HS-5 (cell line): ENCODE measurements at places on chromosomes 13 and 19.

GRCh38 chr13:31761951-31762350 is 22.6 kb downstream of the RXFP2 start:
- DNase-seq: no peak

GRCh38 chr13:20903164-20903475 is 574 bp upstream of the XPO4 start:
- no peak for DNase-seq

DNA sequence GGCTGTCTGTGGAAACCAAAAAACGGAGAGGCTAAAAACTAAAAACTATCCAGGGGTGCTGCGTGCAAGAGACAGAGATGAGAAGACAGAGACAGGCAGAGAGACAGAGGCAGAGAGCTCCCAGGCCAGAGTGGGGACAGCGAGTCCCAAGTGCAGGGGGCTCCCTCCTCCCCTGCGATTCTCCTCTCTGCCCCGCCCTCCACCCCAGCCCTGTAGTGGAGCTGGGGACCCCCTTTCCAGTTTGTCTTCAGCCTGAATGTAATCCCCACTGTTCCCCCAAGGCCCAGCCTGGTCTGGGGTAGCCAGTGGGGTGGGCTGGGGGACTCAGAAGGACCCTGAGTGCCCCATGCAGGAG is 2.0 kb downstream of the NFIC start:
- DNase-seq: no peak

DNA sequence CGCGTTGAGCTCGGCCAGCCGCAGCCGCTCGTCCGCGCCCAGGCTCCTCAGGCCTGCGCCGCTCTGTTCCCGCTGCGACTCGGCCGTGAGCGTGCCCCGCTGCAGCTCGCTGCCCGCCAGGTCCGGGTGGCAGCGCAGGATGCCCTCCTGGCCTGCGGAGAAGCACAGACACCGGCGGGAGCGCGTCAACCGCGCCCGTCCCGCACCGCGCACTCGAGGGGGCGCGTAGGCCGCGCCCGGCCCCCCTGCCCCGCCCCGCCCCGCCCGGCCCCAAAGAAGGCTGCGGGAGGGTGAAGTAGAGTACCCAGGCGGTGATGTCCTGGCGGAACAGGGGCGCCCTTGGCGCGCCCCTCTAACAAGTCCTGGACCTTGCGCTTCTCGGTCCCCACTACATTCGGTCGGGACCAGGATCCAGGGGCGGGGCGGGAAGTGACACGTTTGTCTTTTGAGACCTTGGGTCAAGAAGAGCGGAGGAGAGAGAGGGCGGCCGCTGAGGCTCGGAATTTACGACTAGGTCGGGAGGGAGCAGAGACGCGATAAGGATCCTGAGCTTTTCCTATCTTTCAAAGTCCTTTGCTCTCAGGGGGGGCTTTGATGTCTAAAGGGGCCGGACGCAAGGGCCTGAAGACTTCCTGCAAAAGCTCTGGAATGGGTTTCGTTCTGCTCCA is 9.3 kb upstream of the CDX2 start:
- no peak for DNase-seq

DNA sequence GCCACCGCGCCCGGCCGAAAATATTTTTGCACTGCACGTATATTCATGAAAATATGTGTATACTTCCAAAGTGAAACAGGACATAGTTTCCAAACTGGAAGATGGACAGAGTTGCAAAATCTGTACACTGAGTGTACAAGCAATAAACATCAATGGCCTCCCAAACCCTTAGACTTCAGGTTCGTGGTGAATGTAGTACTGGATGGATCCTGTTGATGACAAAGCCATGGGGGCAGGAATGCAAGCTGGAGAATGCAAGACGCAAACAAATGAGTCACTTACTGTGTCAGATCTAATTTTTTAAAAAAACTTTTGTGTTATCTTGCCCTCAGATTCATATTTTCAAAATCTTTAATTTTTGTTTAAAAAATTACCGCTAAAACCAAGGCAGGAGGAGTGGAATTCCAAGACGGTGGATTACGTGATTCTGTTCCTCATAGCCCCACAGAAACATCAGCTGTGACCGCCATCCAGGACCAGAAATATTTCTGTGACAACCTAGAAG is 12.7 kb upstream of the LILRA2 start:
- peak; percentile 9 for DNase-seq

GRCh38 chr13:46337700-46338099 is 49.4 kb downstream of the RUBCNL start:
- DNase-seq: no peak

GRCh38 chr13:33287142-33287882 is 1.8 kb upstream of the STARD13 start:
- no peak for DNase-seq

DNA sequence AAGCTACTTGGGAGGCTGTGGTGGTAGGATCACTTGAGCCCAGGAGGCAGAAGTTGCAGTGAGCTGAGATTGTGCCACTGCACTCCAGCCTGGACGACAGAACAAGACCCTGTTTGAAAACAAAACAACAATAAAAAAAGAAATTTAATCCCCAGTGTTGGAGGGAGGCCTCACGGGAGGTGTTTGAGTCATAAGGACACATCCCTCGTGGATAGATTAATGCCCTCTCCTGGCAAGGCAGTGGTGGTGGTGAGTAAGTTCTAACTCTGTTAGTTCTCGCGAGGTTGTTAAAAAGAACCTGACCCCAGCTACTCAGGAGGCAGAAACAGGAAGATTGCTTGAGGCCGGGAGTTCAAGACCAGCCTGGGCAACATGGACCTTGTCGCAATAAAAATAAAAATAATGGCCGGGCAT is 27.6 kb upstream of the SIN3B start:
- DNase-seq: no peak

GRCh38 chr19:46472592-46472991 is 1.2 kb upstream of the PNMA8A start:
- no peak for DNase-seq

- DNase-seq: no peak
Observed at GRCh38 chr19:45496349-45496953, 396 bp downstream of the RTN2 start.
